ENCODE measurements at places on chromosomes 1 and 21.
A peak's percentile ranks its signal among the peaks of the same experiment; 100 is the strongest.

GRCh38 chr1:3772027-3772714 lies 378 bp upstream of the SMIM1 start:
- peak; percentile 89 for DNase-seq

DNA sequence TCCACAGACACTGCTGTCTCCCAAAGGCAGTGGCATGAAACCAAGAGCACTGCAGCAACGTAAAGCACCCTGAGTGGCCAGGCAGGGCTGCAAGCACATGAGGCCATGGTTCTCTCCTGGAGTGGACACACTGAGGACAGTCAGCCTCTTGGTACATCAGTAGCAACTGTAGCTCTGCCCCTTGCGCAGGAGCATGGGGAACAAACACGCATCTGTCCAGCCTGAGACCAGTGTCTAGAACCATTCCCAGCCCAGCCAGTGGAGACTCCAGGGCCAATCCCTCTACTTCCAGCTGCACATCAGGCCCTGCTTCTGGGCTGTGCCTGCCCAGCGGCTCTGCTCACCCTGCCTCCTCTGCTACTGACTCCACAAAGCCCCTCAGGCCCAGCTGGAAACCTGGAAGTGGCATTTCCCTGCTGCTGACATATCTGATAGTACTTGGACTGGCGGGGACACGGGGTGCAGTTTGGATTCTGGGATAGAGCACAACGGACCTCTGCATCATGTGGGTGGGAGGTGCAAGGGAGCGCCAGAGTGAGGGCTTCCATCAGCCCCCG lies 49.0 kb downstream of the TOR1AIP2 start:
- DNase-seq, result no peak

- DNase-seq, result no peak
Observed at GRCh38 chr1:223323491-223324484, 40.2 kb downstream of the SUSD4 start.

DNA sequence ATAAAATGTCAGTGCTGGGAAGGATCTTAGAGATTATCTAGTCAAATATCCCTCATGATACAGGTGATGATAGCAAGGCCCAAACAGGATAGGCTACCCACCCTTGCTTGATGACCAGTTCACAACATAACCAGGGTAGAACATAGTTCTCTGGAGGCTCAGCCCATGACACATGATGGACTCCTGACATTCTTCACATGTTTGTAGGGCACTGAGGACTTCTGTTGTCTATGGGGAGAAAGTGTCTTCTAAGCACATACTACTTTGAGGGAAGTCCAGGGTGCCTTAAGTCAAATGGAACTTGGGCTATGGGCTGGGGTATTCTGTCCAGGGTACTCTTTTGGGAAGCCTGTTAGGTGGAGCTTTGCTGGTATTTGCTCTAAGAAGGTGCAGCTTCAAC lies 148.9 kb downstream of the GLUL start:
- no peak for DNase-seq

Measured in NCI-H345 (cell line).